ENCODE measurements at places on chromosomes 5 and 9.

- no peak for DNase-seq
These were observed 275.3 kb upstream of the TUT7 start for GRCh38 chr9:86629530-86629929.

DNA sequence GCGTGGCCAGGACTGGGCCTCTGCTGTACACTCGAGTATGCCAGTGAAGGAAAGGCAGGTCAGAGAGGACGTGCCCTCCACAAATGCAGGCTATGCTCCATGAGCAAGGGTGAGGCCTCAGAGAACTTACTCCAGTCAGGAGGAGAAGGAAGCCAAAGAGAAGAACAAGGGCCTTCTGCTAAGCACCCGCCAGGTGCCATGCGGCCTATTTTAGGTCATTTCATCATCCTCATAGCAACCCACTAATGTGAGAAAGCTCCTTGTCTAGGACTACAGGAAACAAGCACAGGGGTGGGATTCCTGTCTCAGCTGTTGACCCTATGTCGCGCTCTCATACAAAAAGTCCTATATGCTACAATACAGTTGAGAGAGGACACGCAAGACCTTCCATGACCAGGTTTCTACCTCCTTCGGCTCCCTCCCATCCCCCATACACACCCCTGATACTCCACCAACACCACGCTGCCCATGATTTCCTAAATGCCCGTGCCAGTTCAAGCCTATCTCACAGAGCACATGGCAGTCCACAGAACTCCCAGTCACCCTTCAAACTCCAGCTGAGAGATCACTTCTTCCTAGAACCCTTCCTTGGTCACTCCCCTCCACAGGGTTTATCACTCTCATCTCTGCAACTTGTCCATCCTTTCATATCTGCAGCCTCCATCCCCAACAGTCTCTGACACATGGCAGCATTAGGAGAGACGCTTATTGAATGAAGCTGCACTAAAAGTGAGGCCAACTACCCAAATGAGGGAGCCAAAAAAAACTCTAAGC, 26.8 kb downstream of the PSMB7 start:
- DNase-seq = no peak

DNA sequence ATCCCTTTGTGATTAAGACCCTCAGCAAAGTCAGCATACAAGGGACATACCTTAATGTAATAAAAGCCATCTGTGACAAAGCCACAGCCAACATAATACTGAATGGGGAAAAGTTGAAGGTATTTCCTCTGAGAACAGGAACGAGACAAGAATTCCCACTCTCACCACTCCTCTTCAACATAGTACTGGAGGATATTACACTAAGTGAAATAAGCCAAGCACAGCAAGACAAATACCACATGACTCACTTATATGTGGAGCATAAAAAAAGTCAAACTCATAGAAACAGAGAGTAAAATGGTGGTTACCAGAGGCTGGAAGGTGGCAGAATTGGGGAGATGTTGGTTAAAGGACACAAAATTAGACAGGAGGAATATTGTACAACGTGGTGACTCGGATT, 118.1 kb upstream of the NFIL3 start:
- no peak for DNase-seq

DNA sequence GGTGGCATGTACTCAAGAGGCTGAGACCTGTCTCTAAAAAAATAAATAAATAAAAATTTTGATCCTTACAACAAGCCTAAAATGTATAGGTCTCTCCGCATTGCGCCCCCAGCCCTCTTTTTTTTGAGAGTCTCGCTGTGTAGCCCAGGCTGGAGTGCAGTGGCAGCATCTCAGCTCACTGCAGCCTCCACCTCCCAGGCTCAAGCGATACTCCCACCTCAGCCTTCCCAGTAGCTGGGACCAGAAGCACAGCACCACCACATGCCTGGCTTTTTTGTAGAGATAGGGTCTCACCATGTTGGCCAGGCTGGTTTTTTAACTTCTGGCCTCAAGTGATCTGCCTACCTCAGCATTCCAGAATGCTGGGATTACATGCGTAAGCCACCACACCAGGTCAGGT, 2.2 kb upstream of the GARIN3 start:
- DNase-seq = no peak

- no peak for DNase-seq
These were observed 463.6 kb downstream of the SPOCK1 start for GRCh38 chr5:137035480-137035878.

GRCh38 chr5:140186267-140186671, 11.3 kb downstream of the CYSTM1 start:
- DNase-seq = no peak

DNA sequence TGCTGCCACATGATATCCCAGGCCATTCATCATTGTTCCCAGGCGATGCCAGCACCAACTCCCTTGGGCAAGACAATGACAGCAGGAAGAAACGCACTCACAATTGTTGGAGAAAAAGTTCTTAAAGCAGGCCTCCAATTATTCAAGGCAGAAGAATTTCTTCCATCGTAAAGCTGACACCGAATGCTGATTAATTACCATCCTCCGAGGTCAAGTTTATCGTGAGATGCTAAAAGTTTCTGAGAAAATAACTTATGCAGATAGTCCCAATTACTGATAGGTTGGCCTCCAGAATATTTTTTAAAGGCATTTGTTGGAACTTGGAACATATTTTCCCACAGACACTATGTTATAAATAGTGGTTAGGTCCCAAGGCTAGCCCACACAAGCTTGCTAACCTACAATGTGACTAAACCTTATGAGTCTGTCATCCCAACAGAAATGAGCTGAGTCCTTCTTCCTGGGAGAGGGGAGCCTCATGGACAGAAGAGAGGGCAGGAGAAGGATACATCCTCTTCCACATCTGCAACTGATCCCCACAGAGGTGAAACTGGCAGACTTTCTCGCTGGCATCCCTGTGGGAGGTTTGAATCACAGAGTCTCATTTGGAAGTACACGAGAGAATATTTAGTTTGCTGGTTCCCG, 202.4 kb upstream of the TBC1D2 start:
- DNase-seq = no peak

DNA sequence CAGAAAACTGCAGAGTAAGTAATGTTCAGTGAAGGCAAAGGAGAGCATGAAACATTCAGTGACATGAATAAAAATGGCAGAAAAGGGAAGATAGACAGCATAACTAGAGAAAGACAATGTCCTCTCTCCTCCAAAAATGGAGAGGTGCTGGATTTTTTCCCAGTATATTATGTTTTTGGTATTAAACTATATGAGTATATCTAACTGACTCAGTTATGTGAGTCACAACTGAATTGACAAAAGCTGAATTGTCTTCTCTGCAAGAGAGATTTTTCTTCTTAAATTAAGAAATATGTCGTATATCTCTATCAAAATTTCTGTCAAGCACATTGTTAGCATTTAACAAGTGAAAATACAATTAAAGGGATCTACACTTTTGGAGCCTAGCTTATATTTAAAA, 375.1 kb downstream of the CHSY3 start:
- DNase-seq = no peak

DNA sequence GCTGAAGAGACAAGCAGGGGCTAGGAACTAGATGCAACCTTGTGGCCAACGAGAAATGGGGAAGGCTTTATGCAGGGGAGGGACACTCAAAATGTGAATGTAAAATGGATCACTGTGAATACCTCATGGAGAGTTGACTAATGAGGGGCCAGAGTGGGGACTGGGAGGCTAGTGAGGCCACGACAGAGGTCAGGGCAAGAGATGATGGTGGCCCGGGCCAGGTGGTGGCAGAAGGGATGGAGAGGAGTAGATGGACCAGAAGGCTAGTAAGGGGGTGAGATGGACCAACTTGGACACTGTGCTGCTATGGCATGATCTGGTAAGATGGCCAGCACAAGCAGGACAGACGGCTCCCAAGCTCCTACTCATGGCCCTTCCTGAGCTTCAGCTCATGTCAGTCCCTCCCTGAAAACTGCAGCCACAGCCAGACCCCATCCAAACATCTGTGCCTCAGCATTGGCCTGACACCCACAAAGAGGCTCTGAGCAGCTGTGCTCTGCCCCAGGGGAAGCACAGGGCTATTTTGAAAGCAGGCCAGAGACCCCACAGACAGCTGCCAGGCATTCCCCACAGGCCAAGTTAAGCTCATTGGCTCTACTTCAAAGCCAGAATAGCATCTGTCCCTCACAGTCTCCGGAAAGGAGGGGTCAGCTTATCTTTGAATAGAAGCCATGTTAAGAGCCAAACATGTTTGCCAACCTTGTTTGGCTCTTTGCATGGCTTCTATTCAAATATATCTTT, 22.1 kb downstream of the P4HA2 start:
- DNase-seq = no peak

DNA sequence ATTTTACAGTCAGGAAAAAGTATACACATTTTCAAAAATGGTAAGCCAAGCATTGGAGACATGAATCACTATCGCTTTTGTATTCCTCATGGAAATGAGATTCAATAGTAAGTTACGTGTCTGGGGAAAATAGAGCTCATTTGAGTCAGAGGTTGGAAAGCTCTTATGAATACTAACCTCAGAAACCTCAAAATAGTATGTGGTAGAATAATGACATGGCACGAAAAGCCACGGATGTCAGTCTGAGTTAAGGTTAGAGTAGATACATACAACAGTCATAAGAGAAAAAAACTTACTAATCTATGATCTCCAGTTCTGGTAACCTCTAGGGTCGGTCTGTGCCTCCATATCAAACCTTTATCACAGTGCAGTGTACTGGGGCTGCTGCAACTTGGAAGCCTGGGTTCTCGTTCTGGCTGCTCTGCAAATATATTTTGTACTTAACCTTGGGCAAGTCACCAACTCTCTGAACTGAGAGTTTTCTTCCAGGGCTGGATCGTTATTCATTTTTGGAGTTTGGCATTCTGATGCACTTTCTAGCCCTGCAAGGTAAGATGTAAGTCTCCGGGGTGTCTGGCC, 31.8 kb downstream of the MAP1B start:
- DNase-seq = no peak

DNA sequence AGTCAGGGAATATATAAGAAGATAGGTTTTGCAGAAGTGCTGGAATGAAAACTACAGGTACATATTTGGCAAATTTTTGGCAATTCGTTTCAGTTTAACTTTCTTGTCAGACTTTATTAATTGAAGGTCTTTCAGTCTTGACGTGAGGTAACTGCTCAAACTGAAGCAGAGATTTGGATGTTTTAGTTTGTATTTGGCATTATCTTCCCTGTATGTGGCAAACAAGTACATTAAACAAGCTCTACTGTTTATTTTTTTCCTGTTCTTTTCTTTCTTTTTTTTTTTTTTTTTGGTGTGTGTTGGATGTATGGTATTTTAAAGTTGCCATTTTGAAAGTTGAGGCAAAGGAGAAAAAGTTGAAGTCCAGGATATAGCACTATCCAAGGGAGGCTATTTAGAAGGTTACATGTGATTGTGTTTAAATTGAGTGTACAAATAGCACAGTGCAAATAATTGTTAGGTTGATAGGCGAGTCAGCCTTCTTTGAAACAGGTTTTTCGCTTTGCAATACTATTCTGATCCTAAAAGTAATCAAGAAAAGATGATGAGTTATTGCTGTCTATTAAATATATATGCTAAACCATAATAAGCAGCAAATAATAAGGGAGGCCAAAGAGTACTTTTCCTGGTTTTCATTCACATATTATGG, 2.2 kb downstream of the PBX3 start:
- no peak for DNase-seq

- no peak for DNase-seq
These were observed 8.0 kb downstream of the SYNPO start for GRCh38 chr5:150648294-150649107.

- no peak for DNase-seq
These were observed 127.6 kb downstream of the HSPA4 start for GRCh38 chr5:133179405-133179804.

DNA sequence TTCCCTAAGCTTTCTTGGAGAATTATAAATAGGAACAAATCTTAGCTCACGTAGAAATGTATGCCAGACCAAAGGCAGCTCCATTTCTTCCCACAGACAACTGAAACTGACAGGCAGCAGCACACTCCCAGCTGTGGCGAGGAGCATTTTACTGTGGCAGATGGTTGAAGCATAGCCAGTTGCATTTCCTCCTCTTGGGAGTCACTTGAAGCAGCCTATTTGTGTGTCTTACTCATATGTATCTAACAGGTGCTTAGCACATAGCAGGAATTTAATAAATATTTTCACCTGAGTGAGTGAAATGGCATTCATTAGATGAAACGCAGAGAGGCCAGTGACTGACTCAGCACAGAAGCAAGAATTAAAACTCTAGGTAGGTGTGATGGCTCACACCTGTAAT, 12.3 kb upstream of the MTMR12 start:
- DNase-seq = no peak

DNA sequence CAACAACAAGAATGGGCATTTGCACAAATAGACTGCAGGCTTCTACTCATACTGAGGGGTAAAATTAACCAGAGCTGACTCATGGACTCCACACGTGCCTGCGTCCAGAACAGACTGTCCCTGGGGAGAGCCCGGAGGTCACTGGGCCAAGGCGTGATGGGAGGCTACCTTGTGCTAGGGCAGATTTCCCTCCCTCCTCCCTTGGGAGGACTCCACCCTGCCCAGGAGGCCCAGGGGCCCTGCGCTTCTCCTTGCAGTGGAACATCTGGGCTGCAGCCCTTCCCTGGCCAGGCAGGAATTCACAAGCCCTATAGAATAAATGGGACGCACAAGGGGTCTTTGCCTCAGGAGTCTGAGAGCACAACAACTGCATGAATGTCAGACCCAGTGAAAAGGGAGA, 35.6 kb downstream of the IRX2 start:
- no peak for DNase-seq

- DNase-seq = no peak
These were observed 131.7 kb downstream of the BARX1 start for GRCh38 chr9:93823245-93824072.

- no peak for DNase-seq
These were observed 483.7 kb downstream of the ELAVL2 start for GRCh38 chr9:23342291-23342690.

DNA sequence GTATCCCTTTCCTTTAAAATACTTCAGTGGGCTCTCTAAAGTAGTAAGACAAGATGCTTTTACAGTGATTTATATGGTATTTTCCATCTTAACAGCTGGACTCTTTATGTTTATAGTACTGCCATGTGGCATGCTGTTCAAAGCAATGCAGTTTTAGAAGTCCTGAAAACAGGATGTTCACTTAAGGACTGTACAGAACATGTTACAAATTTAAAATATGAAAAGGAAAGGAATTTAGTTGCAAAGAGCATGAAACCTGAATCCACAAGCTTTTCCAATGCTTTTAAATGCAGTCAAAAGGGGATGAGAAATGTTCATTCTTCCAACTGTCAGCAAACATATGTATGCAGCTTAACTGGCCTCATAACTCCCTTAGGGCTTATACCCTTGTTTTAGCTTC, 580.2 kb downstream of the EFNA5 start:
- no peak for DNase-seq

- DNase-seq = peak; percentile 2
These were observed 114.4 kb downstream of the TENT4A start for GRCh38 chr5:6827526-6828219.

GRCh38 chr5:97044052-97044451, 98.4 kb downstream of the LIX1 start:
- no peak for DNase-seq

DNA sequence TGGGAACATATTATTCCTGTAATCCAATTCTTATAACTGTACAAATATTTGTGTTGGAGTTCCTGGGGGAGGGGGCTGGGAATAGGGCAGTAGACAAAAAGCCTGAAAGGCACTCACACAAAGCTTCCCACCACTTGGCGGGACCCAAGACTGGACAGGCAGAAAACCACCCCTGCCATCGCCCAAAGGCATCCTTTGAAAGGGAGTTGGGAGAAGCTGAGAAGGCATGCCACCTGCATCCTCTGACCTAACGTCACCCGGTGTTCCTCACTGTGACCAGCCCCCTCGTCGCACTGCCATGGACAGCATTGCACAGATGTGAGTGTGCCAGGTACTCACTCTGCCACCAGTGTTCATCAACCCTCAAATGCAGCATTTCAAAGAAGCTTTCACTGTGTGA, 80.6 kb upstream of the SMIM23 start:
- no peak for DNase-seq

- no peak for DNase-seq
These were observed 617 bp upstream of the PTPRD start for GRCh38 chr9:10613419-10613818.
